Common myeloid progenitor, CD34-positive (primary cell): ENCODE measurements at places on chromosomes 11 and 22.

GRCh38 chr11:67053896-67054329, 2.7 kb upstream of the RHOD start:
- DNase-seq = peak; percentile 70
- no peaks in the 10 kb centered on the region for H3K27me3 ChIP-seq
- no peak overlapping the region for H3K27ac ChIP-seq
- H3K4me1 ChIP-seq = peaks cover 16% of the 10 kb centered on the region
- H3K36me3 ChIP-seq = no peaks in the 10 kb centered on the region

DNA sequence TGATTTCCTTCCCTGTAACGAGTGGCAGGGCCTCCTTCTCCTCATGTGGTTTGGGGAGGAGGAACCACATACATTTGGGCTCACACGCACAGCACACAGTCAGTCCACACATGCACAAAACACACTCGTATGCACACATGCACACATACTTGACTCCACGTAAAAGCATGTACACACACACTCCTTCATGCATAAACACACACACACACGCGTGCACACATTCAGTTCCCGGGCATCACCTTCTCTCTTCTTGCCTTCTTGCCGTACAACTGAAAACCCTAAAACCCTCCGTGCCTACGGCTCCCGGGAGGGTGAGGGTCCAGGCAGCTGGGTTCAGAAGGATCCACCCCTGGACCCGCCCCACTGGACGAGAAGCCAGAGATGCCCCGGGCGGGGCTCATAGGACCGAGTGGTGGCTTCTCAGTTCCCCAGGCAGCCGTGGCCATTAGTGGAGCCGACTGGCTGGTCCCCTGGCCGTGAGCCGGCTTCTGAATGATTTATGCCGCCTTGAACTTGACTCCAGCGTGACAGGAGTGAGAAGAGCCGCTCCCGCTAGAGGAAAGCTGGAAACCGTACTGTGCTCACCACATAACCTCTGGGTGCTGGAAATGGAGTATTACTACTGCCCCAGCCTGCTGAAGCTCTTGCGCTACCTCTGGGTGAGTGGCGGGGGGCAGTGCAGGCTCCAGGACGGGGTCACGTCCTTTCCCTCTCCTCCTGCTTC, 117.4 kb downstream of the KIAA1671 start:
- peak; percentile 66 for DNase-seq
- H3K27me3 ChIP-seq = peaks cover 14% of the 10 kb centered on the region
- H3K4me1 ChIP-seq = peaks cover 26% of the 10 kb centered on the region
- H3K4me3 ChIP-seq = peak overlapping the region; percentile 55

DNA sequence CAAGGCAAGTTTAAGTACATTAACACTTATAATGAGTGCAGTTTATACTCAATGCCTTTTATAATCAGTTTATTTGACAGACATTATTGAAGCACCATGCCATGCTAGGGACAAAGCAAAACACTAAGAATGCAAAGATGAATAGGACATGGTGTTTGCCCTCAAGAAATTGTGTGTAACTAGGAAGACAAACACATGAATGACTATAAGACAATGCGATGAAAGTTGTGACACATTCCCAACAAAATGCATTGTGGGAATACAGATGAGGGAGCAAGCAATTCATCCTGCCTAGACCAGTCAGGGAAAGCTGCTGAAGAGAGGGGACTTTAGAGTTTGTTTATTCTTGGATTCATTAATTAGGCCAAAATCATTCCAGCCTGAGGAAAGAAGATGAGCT, 133.8 kb upstream of the TRPC6 start:
- H3K4me1 ChIP-seq = no peaks in the 10 kb centered on the region
- no peaks in the 10 kb centered on the region for H3K27me3 ChIP-seq
- no peak overlapping the region for H3K4me3 ChIP-seq
- DNase-seq = no peak
- no peaks in the 10 kb centered on the region for H3K36me3 ChIP-seq

GRCh38 chr11:130945896-130946295, 29.6 kb upstream of the SNX19 start:
- no peaks in the 10 kb centered on the region for H3K27me3 ChIP-seq
- no peak for DNase-seq
- no peak overlapping the region for H3K4me3 ChIP-seq
- H3K36me3 ChIP-seq = no peaks in the 10 kb centered on the region
- no peak overlapping the region for H3K27ac ChIP-seq

DNA sequence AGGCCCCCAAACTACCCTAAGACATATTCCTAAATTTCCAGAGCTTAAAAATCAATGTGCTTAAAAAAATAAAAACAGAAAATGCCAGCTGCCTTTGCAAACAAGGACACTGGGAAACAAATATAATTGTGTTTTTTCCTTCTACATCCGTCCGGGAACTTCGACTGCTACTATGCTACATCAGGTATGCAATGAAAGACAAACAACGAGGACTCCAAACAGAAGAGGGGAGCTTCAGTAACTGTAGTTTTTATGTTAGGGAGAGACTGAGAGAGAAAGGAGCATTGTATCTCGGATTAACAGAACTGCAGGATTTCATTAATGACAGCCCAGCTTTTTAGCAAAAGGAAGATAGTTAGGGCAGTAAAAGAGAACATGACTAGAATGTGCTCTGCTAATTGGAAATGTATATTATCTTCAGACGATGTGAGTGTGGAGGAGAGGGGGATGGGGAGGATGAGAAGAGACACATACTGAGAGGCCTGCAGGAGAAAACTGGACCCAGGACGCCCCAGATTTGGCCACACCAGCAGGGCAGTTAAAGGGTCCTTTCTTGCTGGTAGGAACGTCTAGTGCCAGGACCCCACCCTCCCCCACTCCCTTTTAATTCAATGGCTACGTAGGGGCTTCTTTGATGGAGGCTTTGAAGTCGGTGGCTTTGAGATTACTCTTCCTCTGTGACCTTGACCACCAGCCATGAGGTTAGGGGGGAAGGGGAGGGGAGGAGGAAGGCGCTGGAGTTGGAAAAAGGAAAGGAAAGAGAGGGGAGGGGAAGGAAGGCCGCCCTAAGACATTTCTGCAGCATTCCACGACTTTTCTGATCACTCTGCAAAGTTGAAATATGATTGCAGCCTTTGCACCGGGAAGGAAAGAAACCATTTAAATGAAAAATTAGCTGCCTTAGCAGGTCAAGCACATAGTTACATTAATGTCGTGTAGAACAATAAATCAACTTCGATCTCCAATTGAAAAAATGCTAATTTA, 187.1 kb downstream of the BLID start:
- DNase-seq = no peak
- H3K4me1 ChIP-seq = peaks cover 8% of the 10 kb centered on the region
- peaks cover 13% of the 10 kb centered on the region for H3K27me3 ChIP-seq
- H3K36me3 ChIP-seq = no peaks in the 10 kb centered on the region
- H3K4me3 ChIP-seq = no peak overlapping the region

DNA sequence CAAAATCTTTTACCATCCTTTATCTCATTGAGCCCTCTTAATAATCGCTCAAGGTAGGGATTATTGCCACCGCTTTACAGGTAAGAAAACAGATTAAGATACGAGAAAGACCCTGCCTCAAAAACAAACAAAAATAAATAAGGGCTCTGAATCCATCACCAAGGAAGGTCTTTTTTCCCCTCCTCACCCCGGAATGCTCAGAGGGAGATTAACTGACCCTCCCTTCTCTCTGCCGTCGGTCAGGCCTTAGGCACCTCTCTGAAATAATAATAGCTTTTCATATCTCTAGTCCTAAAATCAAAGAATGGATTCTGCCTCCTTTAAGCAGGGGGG, 620 bp upstream of the ATG2A start:
- H3K27ac ChIP-seq = peak overlapping the region; percentile 83
- H3K36me3 ChIP-seq = peaks cover 17% of the 10 kb centered on the region
- DNase-seq = no peak
- peaks cover 38% of the 10 kb centered on the region for H3K4me1 ChIP-seq

- no peaks in the 10 kb centered on the region for H3K36me3 ChIP-seq
- DNase-seq = no peak
- H3K27ac ChIP-seq = no peak overlapping the region
- no peak overlapping the region for H3K4me3 ChIP-seq
Observed at GRCh38 chr11:10380921-10381320, 74.1 kb upstream of the AMPD3 start.

DNA sequence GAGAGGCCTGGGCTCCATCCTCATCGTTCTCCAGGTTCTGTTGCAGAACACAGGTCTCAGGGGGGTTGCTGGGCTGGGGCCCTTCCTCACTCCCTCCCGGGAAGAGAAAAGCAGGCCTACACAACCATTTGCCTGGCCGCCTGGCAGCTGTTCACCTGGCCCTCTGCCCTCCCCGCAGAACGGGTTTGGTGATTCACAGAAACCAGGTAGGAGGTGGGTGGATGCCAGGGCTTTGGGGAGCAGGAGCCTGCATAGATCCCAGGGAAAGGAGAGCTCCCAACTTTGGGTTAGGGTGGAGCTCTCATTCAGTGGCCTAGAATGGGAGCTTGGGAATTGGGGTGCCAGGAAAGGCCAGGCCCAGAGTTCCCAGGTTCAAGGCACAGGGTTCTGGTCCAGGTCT, 995 bp downstream of the TMEM134 start:
- H3K27ac ChIP-seq = peak overlapping the region; percentile 61
- DNase-seq = no peak
- H3K4me1 ChIP-seq = peaks cover 3% of the 10 kb centered on the region
- H3K36me3 ChIP-seq = peaks cover 2% of the 10 kb centered on the region
- no peaks in the 10 kb centered on the region for H3K27me3 ChIP-seq
